WERI-Rb-1 (cell line): ENCODE measurements at places on chromosomes 3 and 15.

- no peak for DNase-seq
These were observed 1273.0 kb downstream of the OTOL1 start for GRCh38 chr3:162769564-162769963.

DNA sequence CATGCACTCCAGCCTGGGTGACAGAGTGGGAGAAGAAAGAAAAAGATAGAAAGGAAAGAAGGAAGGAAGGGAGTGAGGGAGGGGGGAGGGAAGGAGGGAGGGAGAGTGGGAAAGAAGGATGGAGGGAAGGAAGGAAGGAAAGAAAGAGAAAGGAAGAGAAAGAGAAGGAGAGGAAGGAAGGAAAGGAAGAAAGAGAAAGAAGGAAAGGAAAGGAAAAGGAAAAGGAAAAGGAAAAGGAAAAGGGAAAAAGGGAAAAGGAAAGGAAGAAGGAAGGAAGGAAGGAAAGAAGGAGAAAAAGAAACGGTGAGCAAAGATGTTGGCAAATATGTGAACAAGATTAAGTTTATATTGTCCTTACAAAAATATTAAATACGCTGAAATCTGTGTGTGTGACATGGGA lies 36.2 kb upstream of the TICRR start:
- DNase-seq: no peak

- no peak for DNase-seq
These were observed 6.5 kb downstream of the GCSAM start for GRCh38 chr3:112126511-112126911.

DNA sequence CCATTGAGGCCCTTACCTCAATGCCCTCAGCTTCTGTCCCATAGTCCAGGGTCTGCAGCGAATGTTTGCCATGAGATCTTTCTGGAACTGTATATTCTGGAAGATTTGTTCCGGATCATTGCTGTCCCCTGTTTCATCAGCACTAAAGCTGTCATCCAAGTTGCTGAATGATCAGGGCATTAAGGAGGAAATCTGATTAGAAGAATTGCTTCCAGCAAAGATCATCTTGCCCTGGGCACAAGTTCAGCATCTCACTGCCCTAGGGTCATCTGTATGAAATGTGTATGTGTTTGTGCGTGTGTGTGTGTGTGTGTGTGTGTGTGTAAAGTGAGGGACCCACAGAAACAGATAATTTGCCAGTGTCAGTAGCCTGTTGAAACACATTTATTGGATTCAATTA lies 1.4 kb downstream of the TMC3 start:
- peak; percentile 34 for DNase-seq

- no peak for DNase-seq
These were observed 189.4 kb upstream of the CHRNA7 start for GRCh38 chr15:31840849-31841476.
